ENCODE measurements at places on chromosomes 12 and 14.
A peak's percentile ranks its signal among the peaks of the same experiment; 100 is the strongest.

- DNase-seq: no peak
Measured at GRCh38 chr14:68585690-68586089, 207.2 kb downstream of the ZFP36L1 start.

GRCh38 chr12:90003688-90004087 is 295.1 kb upstream of the ATP2B1 start:
- DNase-seq: no peak

GRCh38 chr14:57025456-57025855 is 215.2 kb upstream of the OTX2 start:
- no peak for DNase-seq

DNA sequence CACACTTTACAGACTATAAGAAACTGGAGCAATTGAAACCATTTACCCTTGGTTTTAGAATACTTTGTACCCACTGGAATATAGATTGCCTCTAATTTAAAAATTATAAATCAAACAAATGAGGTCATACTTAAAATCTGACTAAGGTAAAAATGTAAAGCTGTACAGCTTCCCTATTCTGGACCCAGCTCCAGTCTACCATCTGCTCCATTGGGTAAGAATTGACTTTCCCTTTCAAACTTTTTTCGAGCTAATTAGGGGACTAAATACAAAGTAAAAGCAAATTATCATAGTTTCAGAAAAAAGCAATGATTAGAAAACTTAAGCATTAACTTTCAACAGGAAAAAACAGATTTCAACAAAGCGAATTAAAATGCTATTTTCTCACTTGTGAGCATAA is 4.3 kb downstream of the KRR1 start:
- DNase-seq: no peak

DNA sequence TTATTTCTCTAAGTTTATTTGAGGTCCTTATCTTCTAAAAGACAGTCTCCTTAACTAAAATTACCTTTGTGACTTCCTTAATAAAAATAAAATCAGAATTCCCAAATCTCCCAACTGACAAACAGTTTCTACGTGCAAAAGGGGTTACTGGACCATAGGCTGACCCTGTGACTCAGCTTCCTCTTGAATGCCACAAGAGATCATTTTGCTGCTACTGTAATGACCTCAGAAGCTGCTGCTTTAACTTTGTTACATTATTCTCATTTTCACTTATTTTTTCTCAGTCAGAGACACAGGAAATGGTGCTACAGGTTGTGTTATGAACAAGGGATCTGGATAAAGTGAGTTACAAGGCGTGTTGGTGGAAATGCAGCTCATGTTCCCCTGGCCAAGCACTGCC is 132.2 kb upstream of the TMTC2 start:
- no peak for DNase-seq

- DNase-seq: no peak
Measured at GRCh38 chr12:83850531-83850930, 1062.1 kb downstream of the SLC6A15 start.

DNA sequence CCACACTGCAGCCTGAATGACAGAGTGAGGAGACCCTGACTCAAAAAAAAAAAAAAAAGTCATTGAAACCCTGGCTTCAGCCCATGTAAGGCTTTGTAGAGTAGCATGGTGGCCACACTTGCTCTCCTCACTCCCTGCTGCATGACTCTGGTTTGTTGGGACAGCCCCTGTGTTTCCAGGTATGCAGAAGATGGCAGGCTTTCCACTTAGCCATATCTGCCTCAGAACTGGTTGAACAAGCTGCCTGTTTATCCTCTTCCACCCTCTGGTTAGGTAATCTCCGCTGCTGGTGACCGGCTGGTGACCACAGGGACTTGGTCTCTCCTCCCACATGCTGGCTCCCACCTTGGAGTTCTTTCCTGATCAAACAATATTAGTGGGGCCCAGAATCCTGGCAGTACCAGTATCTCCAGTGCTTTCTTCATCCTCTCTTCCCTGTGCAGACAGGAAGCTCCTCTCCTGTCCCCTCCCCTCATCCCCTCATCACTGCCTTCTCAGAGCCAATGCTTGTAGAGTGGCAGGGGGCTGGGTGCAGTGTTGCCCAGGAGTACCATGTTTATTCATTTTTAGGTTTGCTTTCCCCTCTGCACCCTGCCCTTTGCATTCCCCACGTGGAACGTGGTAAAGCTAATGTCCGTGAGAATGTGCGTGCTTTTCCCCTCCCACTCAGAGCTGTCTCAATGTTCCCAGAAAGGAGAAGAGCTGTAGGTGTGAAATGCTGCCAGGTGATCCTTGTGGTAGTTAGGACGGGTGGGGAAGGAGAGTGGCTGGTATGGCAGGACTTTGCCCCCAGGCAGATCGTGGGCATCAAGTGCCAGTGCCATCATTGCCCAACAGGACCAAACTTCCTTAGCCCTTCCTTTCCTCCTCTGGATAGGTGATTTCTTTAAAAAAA is 11.3 kb downstream of the ABHD12B start:
- no peak for DNase-seq

- DNase-seq: no peak
Measured at GRCh38 chr14:85523624-85524023, 6.3 kb upstream of the FLRT2 start.

- DNase-seq: no peak
Measured at GRCh38 chr12:4322726-4323125, 1.7 kb downstream of the TIGAR start.

- DNase-seq: no peak
Measured at GRCh38 chr14:74459289-74459946, 33.4 kb upstream of the SYNDIG1L start.

DNA sequence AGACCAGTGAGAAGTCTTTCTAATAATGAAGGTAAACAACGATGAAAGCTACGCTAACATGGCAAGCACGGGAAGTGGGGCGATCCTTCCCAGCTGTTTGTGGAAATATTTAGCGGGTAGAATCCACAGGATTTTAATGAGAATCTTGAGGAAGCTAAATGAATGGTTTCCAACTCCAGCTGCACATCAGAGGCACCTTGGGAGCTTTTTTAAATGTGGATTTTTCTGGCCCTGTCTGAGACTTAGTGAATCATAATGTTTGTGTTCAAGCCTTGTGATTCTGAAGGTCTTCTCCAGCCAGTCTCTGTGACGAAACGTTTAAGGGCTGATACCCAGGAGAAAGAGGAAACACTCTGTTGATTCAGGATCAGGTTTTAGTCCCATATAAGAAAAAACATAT is 169.8 kb downstream of the CAPZA3 start:
- no peak for DNase-seq

- DNase-seq: no peak
Measured at GRCh38 chr12:93116632-93117031, 187.5 kb upstream of the EEA1 start.

DNA sequence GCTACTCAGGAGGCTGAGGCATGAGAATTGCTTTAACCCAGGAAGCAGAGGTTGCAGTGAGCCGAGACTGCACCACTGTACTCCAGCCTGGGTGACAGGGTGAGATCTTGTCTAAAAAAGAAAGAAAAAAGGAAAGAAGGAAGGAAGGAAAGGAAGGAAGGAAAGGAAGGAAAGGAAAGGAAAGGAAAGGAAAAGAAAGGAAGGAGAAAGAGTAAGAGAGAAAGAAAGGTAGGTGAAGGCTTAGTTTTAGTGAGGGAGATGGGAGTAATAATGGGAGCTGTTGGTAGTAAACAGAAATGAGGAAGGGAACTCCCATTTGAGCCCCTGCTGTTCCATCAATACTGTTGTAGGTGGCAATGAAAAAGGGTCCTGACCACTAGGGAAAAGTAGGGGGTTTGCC is 28.8 kb downstream of the SLC24A4 start:
- no peak for DNase-seq

- DNase-seq: no peak
Measured at GRCh38 chr14:92004062-92004461, 35.8 kb downstream of the TRIP11 start.

DNA sequence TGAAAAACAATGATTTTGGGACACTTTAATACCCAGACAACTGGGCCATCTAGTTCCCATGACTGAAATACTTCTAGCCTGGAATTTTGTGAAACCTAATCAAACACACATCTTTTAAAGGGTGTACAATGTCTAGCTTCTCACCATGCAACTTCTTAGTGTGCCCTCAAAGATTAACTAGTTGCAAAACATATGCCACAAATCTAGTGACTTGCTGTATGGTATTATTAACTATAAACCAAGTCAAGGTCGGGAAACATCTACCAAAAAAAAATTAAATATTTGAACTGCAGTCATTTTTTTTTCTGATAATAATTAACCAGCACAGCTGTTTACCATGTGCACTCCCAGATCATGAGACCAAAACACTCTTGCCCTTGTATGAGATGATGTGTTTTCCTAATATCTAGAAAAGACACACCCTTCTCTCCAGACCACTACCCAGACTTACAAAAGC is 171.8 kb upstream of the FOXN3 start:
- DNase-seq: no peak

DNA sequence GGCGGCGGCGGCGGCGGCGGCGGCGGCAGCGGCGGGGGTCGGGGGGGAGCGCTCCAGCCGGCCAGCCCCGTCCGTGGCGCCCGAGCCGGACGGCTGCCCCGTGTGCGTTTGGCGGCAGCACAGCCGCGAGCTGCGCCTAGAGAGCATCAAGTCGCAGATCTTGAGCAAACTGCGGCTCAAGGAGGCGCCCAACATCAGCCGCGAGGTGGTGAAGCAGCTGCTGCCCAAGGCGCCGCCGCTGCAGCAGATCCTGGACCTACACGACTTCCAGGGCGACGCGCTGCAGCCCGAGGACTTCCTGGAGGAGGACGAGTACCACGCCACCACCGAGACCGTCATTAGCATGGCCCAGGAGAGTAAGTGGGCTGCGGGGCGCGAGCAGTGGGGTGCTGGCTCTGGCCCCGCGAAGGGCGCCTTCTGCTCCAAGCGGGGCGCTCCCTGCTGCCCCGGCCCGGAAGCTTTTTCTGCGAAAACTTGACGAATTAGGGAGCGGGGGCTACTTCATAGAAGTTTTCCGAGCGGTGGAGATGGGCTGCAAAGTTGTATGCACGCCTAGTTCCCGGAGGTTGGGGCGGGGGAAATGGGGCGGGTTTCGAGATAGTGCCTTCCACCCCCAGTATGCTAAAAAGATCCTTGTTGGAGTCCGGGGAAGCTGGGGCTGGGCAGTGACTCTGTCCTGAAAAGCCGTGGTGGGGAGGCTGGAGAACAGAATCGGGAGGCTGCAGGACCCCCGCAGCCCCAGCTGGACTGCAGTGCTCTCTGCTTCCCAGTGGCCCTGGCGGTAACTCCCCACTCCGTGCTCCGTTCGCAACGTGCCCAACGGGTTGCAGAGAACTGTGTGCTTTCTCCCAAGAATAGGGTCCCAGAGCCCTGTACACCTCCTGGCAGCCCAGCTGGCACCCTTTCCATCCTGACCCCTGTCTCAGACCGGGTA is 751 bp downstream of the GDF11 start:
- peak; percentile 47 for DNase-seq

DNA sequence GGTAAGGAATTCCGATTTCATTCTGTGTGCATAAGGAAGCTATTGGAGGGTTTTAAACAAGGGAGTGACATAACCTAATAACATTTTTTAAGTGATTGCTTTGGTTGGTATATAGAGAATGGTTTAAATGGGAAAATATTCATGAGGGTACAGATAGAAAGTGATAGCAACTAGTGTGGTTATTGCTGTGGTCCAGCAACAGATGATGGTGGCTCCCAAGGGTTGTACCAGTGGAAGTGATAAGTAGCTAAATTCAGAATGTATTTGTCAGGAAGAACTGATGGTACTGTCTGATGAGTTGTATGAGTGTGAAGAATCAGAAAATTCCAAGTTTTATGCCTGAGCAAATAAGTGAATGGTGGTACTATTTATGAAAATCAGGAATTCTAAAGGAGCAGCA is 2.6 kb upstream of the CNOT2 start:
- no peak for DNase-seq

GRCh38 chr12:54138219-54138618 is 50.6 kb downstream of the SMUG1 start:
- DNase-seq: no peak

GRCh38 chr12:89476232-89476631 is 48.4 kb downstream of the GALNT4 start:
- DNase-seq: no peak

DNA sequence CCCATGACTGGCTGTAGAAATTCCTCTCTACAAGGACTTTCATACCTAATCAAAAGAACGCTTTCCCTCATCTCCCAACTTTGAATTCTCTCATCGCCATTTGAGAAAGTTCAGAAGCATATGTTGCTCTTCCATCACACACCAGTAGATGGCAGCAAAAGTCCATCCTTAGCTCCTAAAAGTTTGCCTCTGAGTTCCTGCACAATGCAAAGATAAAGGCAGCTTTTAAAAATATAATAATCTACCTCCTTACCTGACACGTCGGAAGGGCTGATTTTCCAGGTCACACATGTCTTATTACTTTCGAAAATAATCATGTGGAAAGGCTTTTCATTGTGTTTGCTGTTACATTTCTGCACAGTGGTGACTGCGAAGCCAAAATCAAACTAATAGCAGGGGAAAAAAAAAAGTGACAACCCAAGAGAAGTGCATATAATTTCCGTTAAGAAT is 456.7 kb upstream of the SEL1L start:
- DNase-seq: peak; percentile 42

DNA sequence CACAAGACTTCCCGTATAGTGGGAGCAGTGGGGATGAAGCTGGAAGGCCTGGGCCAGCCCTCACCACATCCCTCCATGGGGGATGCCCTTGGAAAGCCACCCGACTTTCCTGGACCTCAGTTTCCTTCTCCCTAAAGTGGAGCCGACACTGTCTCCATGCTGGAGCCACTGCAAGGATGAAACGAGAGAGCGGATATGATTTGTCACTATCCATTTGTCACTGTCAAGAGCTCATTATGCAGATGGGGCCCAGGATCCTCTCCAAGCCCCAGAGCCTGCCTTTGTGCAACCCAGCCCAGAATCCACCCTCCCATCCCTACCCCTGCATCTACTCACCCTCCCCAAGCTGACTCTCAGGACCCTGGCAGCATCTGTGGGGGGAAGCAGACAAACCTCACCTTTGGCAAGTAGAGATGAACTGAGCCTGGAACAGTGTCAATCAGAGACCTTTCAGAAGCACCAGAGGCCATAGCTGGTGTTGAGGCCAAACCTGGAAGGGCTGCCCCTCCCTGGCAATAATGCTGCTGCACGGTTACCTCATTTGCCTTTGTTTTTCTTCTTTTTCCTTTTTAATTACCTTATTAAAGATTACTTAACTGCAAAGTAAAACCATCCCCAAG is 287.7 kb upstream of the RTL1 start:
- DNase-seq: no peak

- no peak for DNase-seq
Measured at GRCh38 chr14:44339231-44339630, 167.9 kb downstream of the FSCB start.

- DNase-seq: no peak
Measured at GRCh38 chr12:85621041-85621440, 215.2 kb downstream of the RASSF9 start.

DNA sequence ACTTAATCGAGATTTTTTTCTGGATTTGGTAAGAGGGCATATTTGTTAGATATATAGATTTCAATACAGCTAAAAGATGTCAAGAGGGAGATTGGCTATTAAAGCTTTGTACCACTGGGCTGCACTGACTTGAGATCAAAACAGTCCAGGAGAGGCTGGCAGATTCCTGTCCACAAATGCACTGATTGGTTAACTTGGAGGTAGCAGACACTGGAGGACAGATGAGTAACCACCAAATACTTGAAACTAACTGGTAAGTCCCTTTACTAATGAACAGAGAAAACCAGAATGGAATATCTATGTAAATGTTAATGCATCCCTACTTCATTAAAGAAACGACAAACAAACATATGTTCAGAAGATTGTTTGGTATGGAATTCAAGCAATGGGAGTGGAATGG is 416.6 kb downstream of the LRIG3 start:
- DNase-seq: no peak
